ENCODE measurements at places on chromosomes 7 and 10.

DNA sequence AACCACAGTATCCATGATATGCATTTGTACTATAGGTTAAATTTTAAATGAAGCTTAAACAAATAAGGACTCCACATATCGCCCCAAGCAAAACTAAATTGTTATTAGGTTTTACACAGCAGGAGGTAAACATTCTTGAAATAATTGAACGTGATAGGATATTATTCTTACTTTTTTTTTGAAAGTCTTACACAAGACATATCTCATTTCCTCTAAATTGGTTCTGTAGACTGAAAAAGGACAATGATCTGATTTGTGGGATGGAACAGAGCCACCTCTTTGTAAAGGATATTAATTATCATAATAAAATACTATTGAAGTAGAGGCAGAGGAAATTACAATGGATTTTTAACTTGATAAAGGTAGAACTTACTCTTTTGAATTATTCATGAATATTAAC, 155.1 kb upstream of the SEMA3D start:
- no peak for DNase-seq

DNA sequence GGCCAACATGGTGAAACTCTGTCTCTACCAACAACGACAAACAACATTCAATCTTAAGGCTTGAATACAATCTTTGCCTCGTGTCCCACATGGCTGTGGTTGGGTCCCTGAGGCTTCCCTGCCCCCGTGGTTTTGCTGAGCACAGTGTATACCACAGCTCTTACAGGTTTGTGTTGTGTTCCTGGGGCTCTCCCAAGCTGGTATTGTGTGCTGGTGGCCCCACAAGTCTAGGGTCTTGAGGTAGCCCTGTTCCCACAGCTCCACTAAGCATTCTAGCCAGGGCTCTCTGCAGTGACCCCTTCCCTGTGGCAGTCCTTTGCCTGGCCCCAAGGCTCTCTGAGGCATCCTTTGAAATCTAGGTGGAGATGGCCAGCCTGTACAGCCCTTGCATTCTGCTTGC, 68.0 kb upstream of the CCNY start:
- DNase-seq: no peak

- no peak for DNase-seq
These were observed 133.5 kb downstream of the C1GALT1 start for GRCh38 chr7:7315851-7316250.

GRCh38 chr10:79984851-79985250, 35.9 kb upstream of the SFTPD start:
- DNase-seq: no peak

- no peak for DNase-seq
These were observed 170.1 kb downstream of the KCNMA1 start for GRCh38 chr10:77467422-77467963.

DNA sequence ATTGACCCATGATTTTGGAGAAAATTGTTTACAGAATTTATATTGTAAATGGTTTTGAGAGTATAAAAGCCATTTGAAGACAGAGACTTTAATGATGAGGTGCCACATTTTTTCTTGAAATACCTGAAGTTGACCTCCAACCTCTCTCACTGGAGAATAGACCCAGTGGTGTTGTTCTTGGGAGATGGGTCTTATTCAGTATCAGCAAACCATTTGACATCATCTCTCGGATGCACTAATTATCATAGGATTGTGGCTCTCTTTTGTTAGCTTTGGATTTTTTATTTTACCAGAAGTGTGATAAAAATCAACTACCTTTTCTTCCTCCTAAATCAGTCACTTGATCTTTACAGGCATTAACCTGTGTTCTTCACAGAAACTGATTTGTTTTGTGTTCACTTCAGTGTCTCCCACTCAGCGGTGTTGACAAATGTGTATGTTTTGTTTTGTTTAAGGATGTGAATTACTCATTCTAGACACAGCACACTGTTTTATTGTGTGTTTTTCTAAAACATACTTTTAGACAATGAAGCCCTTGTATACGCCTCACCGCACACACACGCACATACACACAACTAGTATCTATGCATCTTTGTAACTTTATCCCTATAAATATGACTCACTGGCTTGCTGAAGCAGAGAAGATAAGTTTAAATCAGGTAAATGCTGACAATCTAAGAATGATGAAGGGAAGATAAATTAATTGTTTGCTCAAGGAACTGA, 455.6 kb downstream of the INHBA start:
- DNase-seq: no peak

DNA sequence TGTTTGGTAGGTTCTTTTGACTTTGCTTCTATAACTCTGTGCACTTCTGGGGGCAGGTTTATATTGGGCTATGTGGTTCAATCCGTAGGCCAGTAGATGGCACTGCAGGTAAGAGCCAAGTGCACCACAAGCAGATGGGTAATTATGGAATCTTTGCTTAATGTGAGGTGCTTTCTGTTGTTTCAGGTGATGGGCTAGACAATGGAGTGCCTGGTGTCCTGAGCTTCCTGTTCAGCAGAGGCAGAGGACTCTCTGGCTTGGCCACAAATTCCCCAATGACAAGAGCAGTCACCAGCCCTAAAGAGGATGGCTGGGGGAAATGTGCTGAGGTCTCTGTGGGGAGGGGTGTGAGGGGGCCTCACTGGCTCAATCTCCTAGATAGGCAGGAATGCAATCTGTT, 455.0 kb downstream of the CCSER2 start:
- DNase-seq: peak; percentile 6

DNA sequence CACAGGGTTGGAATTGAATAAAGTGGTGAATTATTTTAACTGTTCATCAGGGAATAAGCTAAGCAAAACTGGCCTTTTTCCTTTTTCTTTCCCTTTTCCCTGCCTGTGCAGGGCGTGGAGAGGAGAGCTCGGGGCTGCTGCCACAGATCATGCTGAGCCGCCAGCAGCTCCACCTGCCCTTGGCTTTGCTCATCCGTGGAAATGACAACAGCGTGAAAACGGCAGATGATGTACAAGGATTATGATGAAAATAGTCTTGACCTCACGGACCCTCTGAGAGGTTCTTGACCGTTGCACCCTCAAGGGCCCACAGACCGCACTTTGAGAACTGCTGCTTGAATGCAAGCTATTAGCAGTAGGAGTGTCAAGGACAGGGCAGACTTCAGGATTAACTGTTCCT, 10.6 kb downstream of the PPP2R2D start:
- no peak for DNase-seq

- DNase-seq: no peak
These were observed 31.5 kb downstream of the MBL2 start for GRCh38 chr10:52740913-52741675.

GRCh38 chr7:158570449-158571170, 17.0 kb downstream of the PTPRN2 start:
- no peak for DNase-seq

DNA sequence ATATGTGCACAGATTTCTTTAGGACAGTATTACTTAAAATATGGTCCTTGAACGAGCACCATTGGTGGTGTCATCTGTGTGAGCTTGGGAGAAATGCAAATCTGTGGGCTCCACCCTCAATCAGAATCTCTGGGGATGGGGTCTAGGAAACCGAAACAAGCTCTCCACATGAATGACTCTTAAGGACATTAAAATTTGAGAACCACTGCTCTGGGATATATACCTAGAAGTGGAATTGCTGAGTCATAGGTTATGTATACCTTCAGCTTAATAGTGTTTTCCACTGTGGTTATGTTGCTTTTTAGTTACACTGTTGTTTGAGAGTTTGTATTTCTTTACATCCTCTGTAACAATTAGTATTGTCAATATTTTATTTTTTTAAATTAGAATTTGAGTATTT, 24.0 kb downstream of the ZNRF2 start:
- peak; percentile 41 for DNase-seq

GRCh38 chr7:80127412-80128160, 7.0 kb upstream of the GNAI1 start:
- DNase-seq: no peak

- DNase-seq: no peak
These were observed 149.5 kb upstream of the SVIL start for GRCh38 chr10:29784175-29784773.

- no peak for DNase-seq
These were observed 55.2 kb downstream of the HIPK2 start for GRCh38 chr7:139722604-139723003.

- DNase-seq: no peak
These were observed 65.4 kb downstream of the PRPF18 start for GRCh38 chr10:13651969-13652720.

DNA sequence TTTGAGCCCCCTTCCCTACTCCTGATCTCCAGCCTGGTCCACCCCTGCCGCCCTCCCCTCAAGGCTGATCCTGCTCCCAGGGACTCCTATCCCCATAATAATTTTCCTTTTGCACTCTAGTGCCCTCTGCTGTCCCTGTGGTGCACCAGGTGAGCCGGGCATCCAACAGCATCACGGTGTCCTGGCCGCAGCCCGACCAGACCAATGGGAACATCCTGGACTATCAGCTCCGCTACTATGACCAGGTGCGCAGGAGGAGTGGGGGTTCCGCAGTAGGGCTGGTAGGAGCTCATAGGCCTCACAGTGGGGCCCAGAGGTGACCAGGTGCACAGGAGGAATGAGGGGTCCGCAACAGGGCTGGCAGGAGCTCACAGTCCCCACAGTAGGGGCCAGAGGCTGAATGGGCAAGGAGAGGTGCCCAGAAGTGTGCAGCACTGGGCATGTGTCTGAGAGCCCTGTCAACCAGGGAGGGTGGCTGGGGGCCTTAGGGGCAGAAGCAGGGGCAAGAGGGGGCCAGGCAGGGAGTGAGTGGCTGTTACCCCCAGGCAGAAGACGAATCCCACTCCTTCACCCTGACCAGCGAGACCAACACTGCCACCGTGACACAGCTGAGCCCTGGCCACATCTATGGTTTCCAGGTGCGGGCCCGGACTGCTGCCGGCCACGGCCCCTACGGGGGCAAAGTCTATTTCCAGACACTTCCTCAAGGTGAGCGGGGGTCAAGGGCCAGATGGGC, 11.7 kb downstream of the EPHB6 start:
- DNase-seq: no peak

GRCh38 chr7:79268730-79269129, 184.7 kb downstream of the MAGI2 start:
- no peak for DNase-seq

DNA sequence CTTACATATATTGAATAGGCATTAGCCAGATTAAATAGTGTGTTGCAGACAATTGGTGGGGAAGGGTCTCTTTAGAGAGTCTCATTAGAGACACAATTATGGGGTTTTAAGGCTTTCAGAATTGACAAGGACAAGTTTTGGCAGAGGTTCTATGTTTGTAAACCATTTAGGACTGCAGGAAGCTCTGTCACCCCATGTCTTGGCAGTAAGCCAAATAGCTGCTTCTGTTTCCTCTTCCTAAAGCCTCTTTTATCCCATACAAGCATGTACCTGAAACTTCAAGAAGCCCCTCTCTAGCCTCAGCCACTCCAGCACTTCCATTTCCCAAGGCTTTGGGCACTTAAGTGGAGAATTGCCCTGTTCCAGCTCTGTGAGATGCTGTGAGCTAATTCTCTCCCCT, 21.8 kb upstream of the LRRC4 start:
- no peak for DNase-seq

- no peak for DNase-seq
These were observed 97.8 kb upstream of the COL1A2 start for GRCh38 chr7:94296881-94297280.

- DNase-seq: no peak
These were observed 70.3 kb upstream of the DGKI start for GRCh38 chr7:137916980-137917645.

DNA sequence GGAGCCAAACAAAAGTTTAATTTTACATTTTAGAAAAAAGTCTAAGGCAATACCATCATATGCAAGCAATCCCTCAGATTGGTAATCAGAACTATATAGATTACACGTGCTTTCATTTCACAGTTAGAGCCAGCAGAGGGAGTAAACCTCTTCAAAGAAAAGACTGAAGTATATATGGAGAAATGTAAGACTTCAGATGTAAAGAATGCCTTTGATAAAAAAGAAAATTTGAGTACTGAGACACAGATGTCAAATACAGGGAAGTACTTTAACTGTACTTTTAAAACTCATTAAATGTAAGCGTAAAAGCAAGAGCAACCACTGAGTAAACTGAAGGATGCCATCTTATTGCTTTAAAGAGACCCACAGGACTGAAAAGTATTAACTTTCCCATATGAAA, 101.4 kb upstream of the FAM133B start:
- DNase-seq: peak; percentile 42

GRCh38 chr7:43135129-43135528, 22.7 kb downstream of the HECW1 start:
- no peak for DNase-seq

- DNase-seq: no peak
These were observed 70.6 kb upstream of the AKR1E2 start for GRCh38 chr10:4755286-4755989.

DNA sequence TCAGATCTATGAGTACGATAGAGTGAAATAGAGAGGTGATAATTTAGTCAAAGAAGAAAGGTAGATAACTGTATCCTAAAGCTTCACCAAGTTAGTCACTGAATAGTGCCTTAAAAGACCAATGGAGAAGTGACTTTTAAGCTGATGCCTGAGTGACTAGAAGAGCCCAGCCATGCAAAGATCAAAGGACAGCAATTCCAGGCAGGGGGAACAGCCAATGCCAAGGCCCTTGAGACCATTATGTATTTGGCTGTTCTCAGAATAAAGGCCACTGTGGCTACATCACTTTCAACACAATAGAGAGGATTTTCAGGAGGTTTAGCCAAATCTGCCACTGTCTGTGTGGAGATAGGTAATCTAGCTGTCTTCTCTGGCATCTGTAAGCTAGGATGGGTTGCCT, 17.8 kb downstream of the HDAC9 start:
- DNase-seq: no peak

DNA sequence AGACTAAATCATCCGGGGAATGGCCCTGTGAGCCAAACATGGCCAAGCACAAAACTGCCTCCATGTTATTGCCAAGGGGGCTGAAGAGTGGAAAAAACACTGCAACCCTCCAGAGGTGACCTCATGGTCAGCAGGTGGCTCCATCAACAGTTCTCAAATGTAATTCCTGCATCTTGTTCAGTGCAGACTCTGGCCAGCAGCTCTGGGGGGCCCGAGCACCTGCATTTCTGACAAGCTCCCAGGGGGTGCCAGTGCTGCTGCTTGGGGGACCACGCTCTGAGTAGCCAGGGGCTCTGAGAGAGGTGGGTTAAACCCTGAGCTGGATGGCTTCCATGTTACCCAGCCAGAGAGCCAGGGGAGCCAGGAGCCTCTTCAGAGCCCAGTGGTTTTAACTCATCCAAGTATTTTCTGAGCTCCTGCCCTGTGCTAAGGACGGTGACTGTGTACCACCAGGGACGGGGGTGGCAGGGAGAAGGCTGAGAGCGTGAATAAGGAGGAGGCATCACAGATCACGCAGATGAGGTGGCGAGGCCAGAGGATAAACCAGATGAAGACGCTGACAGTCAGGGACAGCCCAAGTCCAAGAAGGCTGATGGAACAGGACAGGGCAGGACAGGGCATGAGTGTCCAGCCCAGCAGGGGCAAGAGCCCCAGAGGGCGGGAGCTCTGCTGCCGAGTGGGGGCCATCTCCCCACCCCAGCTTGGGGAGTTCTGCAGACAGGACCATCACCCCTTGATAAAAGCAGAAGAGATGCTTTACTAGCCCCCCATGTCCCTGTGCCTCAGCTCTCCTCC, 52.9 kb downstream of the CLEC2L start:
- no peak for DNase-seq

- no peak for DNase-seq
These were observed 184.7 kb downstream of the DGKB start for GRCh38 chr7:14717816-14718215.
